IPS DF 19.7 (cell line): ENCODE measurements at places on chromosomes 6 and 20.
A peak's percentile ranks its signal among the peaks of the same experiment; 100 is the strongest.

- no peak for DNase-seq
Measured at GRCh38 chr6:7919871-7920270, 9.3 kb upstream of the TXNDC5 start.

DNA sequence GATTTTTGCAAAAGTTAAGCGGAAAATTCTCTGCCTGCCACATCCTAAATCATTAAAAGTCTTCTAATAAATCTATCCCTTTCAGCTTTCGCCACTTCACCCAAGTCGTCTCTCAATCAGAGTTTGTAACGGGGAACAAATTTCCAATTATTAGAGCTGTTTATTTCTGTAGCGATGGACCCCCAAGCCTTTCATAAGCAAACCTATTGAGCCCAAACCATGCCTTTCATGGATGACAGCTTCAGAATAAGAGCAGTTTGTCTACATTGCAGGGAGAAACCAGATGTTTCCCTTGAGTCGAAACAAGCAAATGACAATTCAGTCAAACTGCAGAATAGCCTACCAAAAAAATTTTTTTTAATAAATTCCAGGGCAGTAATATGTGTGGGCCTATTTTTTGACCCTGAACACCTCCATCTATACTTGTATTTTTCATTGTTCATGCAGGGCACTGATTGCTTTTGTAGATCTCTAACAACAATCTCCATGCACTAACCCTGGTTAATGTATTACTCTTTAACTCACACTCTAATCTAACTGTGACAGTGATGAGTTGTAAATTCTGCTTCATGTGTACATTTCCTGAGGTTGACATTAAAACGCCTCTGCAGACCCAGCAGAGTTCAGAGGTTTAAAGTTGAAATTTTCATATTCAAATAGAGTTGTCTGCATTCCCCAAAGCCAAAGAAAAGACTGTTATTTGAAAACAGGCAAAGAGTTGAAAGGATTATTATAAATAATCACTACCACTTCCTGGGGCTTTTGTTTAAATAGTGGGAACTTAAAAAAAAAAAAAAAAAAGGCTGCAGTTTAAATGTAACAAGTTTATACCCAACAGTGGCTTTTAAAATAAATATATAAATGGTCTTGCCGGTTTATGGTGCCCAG lies 64.5 kb downstream of the ATP9A start:
- DNase-seq: no peak

- DNase-seq: no peak
Measured at GRCh38 chr6:89708316-89708715, 69.8 kb upstream of the LYRM2 start.

DNA sequence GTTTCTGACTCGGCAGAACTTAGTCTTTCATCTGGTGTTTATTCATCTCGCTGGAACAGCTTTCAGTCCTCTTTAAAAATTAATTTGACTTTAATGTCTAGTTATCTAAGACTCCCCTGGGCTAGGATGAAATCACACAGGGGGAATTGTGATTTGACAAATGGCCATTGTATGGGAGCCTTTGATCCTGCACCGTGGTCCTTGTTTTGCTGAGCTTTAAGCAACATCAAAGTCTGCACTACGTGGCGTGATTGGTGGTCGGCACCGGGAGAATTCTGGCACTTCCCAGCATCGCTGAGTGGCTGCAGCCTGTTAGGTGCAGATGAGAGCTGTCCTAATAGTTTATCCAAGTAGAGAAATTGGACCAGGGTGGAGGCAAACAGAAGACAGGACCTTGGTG lies 146.9 kb downstream of the TBC1D7 start:
- no peak for DNase-seq

GRCh38 chr6:110196874-110197273 lies 16.6 kb downstream of the CDC40 start:
- no peak for DNase-seq

- DNase-seq: peak; percentile 42
Measured at GRCh38 chr6:82783587-82784236, 281.9 kb downstream of the UBE3D start.

- DNase-seq: no peak
Measured at GRCh38 chr6:3794092-3794491, 42.6 kb upstream of the PXDC1 start.

GRCh38 chr20:21713901-21714296 lies 8.4 kb downstream of the PAX1 start:
- DNase-seq: no peak

DNA sequence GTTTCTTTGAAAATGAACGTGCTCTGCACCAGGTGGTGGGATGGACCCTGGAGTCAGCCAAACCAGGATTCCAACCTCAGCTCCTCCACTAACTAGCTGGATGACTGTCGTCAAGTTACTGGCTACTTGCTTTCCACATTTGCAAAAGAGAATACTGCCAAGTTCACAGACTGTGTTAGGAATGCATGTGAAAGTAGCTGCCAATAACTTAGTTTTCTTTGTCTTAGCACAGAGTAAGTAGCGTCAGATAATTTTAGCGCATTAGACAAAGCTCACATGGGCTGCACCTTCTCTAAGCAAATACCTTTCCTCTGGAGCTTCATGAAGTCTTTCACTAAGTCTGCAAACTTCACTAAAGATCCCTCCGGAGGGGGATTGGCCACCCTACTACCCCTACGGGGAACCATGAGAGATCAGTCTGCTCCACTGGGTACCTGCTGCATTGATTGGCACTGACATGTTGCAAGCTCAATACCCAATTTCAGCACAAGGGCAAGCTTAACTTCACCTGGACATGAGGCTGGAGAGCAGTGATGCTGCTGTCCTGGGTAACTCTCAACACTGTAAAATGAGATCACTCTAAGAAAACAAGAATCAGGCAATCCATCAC lies 113.9 kb downstream of the MBOAT1 start:
- DNase-seq: no peak

DNA sequence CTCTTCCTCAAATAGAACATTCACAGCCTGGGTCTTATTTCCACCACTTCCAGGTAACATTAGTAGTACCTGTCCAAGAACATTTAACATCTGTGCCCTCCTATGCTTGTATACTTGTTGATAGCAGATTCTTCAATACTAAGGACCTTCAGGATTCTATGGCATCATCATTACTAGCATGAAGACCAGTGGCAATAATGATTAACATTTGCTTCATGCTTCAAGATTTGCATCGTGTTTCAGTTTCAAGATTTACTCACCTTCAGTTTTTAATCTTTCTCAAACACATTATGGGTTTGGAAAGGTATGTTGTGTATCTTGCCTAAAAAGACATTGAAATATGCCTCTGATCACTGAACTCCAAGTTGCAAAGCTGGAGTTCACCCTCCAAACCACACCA lies 412.8 kb upstream of the NRSN1 start:
- DNase-seq: no peak

DNA sequence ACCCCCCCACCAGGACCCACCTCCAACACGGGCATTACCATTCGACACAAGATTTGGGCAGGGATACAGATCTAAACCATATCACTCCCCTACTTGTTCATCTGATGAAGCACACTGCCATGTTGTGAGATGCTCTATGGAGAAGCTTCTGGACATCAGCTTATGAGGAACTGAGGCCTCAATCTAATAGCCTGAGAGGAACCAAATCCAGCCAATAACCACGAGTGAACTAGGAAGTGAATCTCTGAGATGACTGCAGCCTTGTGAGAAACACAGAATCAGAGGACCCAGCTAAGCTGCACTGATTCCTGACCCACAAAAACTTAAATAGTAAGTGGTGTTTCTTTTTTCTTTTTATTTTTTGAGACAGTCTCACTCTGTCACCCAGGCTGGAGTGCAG lies 21.6 kb upstream of the ZBTB2 start:
- no peak for DNase-seq

DNA sequence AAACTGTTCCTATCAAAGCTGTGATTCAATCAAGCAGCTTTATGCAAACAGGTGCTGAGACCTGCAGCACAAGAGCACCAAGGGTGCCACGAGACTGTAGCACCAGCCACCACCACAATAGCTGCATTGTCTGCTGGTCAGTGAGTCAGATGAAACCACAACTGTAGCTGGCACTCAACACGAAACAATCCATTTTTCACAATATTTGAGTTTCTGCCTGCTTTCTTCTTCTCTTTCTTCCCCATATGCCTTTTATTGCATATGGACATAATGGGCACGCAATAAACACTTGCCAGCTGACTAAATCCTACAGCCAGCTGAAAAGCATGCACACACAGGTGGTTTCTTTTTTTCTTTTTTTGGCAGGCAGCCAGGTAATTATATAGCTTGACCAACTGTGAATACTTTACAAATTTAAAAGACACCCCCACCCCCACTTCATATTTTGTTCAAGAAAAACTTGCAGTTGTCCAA lies 16.6 kb downstream of the SLC2A12 start:
- no peak for DNase-seq

DNA sequence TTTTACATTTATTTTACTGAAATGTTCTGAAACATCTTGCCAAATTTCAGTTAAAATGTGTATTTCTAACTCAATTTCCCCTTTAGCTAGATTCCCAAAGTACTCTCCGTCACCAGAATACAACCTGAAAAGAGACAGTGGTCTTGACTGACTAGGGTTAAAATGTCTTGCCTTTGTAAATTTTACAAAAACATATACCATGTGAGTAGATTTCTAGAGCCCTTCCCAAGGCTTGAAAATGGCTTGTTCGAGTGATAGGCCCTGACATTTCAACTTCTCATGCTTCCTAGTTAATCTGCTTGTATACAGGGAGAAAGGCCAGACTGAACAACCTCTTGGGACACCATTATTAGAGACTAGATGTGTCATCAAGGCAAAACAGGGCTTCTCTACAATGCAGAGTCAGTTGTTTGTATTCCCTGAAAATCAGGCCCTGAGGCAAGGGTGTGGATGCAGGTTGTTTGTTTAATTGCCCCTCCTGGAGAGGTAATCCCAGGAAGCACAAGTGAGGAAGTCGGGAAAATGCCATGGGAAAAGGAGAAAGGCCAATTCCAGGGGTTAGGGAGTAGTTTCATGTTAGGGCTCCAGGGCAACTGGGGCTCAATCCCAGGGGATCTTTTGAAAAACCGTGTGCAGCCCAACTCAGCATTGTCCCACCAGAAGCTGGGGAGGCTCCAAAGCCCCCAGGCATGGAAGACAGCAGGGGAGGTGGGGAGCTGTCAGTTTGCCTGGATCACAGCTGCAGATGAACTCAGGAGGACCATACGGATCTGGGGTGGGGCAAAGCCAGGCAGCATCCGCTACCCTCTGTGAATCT lies 11.6 kb upstream of the TFB1M start:
- DNase-seq: no peak

GRCh38 chr20:25005661-25006060 lies 13.1 kb upstream of the APMAP start:
- no peak for DNase-seq

- no peak for DNase-seq
Measured at GRCh38 chr6:73282871-73283270, 19.9 kb upstream of the KHDC1 start.

GRCh38 chr20:62114894-62115293 lies 7.4 kb upstream of the LSM14B start:
- no peak for DNase-seq

GRCh38 chr6:147081076-147081609 lies 123.1 kb upstream of the STXBP5 start:
- no peak for DNase-seq

- DNase-seq: no peak
Measured at GRCh38 chr20:47606983-47607613, 105.4 kb downstream of the NCOA3 start.

- DNase-seq: no peak
Measured at GRCh38 chr6:35170891-35171290, 29.8 kb upstream of the TCP11 start.

DNA sequence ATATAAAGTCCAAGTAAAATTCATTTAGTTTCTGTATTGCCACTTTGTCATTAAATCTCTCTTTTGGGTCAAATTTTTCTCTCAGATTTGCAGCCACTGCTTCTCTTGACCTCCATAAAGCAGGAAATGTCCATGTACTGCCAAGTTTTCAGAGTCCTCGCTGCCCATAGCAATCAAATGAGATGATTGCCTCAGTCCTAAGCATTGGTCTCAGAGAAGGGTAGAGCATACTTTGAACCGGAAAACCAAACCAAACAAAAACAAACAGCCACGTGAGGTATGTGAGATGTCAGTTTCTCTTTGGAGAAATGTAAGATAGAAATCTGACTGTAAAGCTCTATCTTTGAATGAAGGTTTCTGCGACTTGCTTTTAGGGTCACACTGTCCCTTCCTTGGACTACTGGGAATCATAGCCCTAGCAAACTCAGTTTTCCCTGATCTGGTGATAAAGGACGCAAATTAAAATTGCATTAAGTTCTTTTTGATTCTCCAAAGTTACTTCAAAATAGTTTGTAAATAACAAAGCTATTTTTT lies 505.4 kb upstream of the CITED2 start:
- no peak for DNase-seq

DNA sequence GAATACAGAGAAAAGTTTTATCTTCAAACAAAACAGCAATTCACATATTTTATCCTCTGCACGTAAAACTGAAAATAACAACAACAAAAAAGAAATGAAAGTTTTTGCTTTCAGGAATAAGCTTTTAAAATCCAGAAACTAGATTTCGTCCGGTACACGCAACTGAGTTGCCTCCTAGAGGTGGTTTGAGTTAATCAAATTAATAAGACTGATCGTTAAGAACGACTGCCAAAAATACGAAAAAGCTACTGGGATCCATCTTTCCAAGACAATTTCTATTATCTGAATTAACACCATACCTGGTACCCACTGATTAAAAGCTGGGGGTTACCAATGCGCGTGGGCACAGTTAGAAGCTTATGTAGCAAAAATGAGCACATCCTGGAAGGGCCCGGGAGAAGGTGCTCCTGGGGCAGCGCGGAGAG lies 669 bp downstream of the PDCD2 start:
- DNase-seq: no peak

GRCh38 chr6:45420083-45420908 lies 42.6 kb upstream of the SUPT3H start:
- DNase-seq: no peak

- no peak for DNase-seq
Measured at GRCh38 chr20:40431611-40432010, 257.4 kb downstream of the MAFB start.

GRCh38 chr20:58712806-58713731 lies 20.5 kb downstream of the NPEPL1 start:
- DNase-seq: no peak
